Activated CD4-positive, alpha-beta T cell treated with anti-CD3 and anti-CD28 coated beads, Interleukin-2, amount 50 U/mL, for 24 hours (primary cell): ENCODE measurements at places on chromosomes 4 and X.

- no peak for DNase-seq
Observed at GRCh38 chrX:69430785-69431184, 73.3 kb upstream of the NALF2 start.

DNA sequence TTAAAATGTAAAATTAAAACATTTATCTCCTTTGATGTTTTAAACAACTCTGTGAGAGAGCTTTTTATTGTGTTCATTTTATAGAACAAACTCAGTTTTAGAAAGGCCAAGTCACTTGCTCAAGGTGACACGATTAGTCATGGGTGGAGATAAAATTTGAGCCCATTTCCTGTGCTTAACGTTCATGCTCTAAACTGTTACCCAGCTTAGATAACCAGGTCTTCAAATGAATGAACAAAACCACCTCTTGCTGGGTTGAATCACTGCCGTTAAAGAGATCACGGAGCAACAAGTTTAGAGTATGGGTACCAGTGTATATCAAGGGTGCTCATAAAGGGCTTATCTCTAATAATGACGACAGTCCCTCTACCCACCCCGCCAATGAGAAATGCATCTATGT lies 10.2 kb upstream of the CASK start:
- DNase-seq: no peak

- no peak for DNase-seq
Observed at GRCh38 chrX:130974323-130974722, 71.3 kb upstream of the ENOX2 start.

DNA sequence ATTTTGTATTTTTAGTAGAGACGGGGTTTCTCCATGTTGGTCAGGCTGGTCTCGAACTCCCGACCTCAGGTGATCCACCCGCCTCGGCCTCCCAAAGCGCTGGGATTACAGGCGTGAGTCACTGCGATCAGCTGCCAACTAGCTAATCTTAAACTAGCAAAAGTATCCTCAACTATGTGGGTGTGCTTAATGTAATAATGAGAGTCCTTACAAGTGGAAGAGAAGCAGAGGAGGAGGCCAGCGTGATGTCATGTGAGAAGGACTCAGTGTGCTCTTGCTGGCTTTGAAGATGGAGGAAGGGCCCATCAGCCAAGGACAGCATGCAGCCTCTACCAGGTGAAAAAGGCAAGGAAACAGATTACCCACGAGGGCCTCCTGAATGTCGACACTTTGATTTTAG lies 19.6 kb downstream of the SCD5 start:
- no peak for DNase-seq

GRCh38 chr4:17877661-17878060 lies 66.9 kb downstream of the NCAPG start:
- DNase-seq: no peak

GRCh38 chrX:13752646-13753045 lies 18.1 kb downstream of the OFD1 start:
- DNase-seq: no peak

DNA sequence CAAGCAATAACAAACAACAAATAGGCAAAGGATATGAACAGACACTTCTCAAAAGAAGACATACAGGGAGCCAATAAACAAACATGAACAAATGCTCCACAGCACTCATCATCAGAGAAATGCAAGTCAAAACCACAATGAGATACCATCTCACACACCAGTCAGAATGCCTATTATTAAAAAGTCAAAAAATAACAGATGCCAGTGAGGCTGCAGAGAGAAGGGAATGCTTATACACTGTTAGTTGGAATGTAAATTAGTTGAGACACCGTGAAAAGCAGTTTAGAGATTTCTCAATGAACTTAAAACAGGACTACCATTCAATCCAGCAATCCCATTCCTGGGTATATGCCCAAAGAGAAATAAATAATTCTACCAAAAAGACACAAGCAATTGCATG lies 129.8 kb upstream of the MAGEB2 start:
- DNase-seq: no peak

GRCh38 chr4:53490965-53491622 lies 100.2 kb downstream of the LNX1 start:
- DNase-seq: no peak

DNA sequence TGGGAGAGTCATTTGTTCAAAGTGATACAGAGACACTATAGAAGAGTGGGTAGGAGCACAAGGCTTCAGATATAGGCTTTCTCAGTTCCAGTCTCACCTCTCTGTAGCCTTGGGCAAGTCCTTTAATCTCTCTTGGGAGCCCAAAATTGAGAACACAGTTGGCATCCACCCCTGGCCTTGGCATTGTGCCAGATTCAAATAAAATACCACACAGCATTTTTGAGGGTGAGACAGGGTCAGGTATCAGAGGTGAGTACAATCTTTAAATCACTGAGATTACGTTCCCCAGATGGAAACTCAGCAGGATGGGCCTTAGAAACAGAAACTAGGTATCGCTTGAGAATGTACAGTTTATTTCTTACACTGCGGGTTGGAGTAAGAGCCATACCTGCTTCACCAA lies 25.2 kb upstream of the SMIM10L2A start:
- no peak for DNase-seq

- no peak for DNase-seq
Observed at GRCh38 chrX:88202149-88202548, 544.9 kb upstream of the CPXCR1 start.

- no peak for DNase-seq
Observed at GRCh38 chr4:39279416-39279815, 86.7 kb downstream of the RFC1 start.

- no peak for DNase-seq
Observed at GRCh38 chrX:155745792-155746191, 133.0 kb upstream of the TMLHE start.

DNA sequence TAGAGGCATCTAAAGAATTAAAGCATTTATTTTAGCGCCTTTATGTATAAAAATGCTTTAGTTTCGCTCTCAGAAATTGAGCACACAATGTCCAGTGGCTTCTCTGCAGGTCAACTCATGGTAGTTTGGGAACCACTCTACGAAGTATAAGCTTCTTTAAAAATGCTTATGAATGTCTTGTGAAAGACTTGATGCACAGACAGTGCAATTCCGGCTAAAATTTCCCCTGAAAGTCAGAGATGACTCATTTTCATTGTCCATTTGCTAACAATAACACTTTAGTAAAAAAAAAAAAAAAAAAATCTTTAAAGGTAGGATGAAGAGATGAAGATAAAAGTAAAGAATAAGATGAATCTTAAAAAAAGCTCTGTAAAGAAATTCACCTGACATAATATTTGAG lies 117.2 kb downstream of the PDHA2 start:
- no peak for DNase-seq

DNA sequence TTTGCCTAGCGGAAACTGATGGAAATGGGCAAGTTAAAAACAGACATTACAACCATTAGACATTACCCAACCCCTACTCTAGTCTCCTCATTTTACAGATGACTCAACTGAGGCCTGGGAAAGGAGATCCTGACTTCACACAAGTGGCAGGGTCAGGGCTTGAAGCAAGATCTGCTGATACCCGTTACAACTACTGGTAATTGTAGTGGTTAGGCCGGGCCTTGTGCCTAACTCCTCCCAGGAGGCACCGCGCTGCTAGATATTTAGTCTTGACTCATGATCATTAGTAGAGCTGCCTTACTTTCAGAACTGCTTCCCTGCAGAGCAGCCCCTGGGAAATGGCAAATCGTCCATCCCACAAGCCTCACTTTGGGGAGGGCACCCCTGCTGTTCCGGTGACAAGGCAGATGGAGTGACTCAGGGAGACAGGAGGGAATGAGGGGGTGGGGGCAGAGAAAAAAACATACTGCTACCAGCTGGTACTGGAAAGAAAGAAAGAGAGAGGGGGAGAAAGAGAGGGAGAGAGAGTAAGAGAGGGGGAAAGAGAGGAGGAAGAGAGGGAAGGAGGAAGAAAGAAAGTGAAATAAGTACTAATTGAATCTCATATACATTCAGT lies 12.2 kb downstream of the ARHGEF6 start:
- no peak for DNase-seq

- DNase-seq: no peak
Observed at GRCh38 chr4:58658701-58659100, 1548.5 kb upstream of the IGFBP7 start.

DNA sequence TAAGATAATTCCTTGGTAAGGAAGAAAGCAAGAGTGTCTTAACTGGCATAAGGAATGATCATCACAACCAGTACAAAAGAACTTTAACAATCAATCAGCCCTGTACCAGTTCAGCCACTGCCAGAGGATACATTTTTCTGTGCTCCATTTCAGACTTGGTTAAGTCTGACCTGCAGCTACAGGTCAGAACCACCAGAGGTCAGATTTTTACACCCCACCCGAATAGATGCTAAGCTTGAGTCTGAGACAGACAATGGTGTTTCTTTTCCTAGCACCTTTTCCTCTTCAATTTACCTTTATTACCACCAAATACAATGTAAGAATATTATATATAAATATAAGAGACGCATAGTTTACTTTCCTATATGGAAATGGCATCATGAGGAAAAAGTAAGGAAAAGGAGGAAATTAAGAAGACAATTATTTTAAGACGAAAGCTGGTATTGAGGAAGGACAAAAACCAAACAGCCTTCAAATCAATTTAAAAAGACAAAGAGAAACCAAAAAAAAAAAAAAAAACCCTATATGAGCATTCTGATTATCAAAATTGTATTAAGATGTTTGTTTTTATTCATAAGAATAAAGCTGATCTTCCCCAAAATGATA lies 215.3 kb upstream of the TTC29 start:
- no peak for DNase-seq

DNA sequence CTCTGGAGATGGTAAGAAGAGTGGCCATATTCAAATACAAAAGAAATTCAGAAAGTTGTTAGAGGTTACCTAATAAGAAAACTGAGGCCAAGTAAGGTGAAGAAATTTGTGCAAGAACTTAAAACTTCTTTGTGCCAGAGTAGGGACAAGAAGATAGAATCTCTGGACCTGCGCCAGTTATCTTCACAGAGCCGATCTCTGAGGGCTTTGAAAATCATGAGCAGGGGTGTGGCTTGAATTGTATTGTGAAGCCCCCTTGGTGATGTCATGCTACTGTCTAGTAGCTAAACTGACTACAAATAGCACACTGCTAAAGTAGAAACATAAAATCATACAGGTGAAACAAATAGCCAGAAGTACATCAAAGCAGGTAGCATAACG lies 184.6 kb downstream of the UGT8 start:
- no peak for DNase-seq

DNA sequence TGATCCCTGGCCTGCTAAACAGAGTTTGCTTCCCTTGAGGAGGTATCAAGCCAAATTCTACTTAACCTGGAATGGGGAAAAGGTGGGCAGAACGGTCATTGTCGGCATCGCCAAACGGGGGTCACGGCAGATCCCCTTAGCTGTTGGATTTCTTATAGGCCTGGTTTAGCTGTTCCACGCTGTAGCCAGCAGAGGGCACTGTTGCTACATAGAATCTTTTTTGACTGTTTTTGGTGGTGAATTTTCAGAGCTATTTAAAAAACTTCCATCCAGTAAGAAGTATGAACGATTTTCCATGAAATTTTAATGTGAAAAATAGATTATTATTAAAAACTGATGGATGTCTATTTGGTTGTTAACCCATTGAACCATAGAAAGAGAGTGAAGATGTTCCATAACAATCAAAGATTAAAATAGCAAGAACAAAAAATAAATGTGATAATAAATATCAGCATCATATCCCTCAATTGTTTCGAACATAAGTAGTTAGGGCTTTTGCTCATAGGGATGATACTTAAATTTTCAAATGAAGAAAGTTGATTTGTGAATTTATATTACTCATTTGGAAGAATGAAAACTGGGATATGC lies 56.6 kb downstream of the LINC00632 start:
- DNase-seq: no peak

GRCh38 chrX:14777525-14777924 lies 95.3 kb downstream of the FANCB start:
- DNase-seq: no peak

DNA sequence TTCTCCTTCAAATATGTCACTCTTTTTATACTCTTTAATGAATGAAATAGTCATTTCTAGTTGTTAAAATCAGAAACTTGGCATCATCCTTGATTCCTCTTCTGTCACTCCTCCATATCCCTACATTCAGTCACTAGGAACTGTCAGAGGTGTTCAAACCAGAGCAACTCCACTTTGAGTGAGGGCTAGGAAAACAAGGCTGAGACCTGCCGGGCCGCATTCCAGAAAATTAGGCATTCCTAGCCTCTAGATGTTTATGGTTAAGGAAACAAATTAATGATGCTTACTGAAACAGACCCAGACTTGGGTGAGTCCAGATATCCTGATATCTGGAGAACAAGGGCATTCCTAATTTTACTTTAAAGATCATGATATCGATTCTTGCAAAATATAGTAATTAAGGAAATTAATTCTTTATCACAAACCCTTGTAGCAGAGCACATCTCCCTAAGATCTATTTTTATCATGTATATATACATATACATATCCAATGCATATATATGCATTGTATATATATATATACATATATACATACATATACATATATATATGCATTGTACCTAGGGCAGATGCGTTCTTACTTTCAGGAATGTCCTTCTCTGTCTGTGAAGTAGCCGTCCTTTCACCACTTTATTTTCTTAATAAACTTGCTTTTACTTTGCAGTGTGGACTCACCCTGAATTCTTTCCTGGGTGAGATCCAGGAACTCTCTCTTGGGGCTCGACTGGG lies 98.4 kb upstream of the GC start:
- DNase-seq: no peak

DNA sequence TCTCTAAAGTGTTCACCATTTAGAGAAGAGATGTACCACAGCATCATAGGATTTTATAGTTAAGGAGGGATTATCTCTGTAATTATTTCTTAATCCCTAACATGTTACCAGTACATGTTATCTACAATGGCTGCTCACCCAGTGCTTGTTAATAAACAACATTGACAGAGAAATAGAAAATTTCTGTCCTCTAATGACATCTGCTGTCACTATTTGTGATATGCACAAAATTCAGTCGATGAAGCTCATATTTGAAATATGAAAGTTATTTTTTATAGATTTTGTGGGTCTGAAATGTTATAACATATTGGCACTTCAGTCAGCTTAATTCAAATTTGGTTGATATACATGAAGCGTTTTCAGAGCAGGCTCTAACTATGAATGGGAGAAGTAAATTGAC lies 48.8 kb upstream of the GRXCR1 start:
- no peak for DNase-seq

GRCh38 chrX:13235930-13236329 lies 83.9 kb downstream of the ATXN3L start:
- no peak for DNase-seq

- DNase-seq: no peak
Observed at GRCh38 chr4:92333016-92333415, 29.2 kb downstream of the GRID2 start.

GRCh38 chrX:56107320-56107719 lies 124.8 kb upstream of the KLF8 start:
- no peak for DNase-seq

DNA sequence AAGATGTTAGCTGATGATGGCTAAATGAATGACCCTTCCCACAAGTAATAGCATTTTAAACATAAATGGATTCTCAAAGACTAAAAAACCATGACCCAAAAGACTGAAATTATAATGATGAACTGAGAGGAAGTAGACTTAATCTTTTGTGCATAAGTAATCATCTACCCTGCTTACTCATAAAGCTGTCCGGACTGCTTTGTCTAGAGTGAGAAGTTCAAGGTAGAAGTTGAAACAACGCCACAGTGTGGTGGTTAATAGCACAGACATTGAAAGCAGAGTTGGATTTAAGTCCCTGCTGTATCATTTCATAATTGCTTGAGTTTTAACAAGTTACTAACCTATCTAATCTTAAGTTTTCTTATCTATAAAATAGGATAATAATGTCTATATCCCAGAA lies 346.6 kb downstream of the CENPC start:
- no peak for DNase-seq
